ENCODE measurements at places on chromosomes 2 and 18.

DNA sequence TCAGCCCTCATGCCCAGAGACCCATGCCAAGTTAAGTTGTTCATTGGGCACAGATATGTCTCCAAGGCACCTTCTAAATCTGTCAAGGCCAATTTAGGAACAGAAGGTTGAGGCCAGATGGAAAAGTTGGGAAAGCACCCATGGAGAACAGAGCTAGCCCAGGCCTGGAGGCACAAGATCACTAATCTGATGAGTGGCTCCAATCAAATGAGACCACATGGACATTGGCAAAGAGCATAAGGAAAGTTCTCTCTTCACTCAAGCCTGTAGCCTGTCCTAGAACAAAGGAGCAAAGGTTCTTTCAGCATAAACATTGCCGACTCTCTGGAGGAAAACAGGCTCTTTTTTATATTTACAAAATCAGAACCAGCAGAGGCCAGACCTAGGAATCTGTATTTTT lies 154.8 kb downstream of the RNF152 start:
- no peak for DNase-seq

DNA sequence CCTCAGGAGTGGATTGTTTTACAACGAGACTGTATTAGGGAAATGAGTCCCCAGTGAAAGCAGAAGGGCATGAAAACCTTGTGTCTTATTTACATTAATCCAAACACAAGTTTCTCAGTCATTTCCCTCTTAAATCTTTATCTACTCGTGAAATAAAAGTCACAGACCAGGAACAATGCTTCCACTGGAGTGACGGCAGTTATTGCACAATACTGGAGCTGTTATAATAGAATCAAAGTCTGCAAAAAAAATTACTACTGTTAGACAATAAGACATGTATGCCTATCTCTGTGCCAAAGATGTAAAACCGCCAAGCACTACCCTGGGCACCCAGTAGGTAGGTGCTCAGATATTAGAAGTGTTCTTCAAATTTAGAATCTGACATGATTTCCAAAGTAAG lies 375.5 kb downstream of the ZNF521 start:
- DNase-seq = peak; percentile 39

DNA sequence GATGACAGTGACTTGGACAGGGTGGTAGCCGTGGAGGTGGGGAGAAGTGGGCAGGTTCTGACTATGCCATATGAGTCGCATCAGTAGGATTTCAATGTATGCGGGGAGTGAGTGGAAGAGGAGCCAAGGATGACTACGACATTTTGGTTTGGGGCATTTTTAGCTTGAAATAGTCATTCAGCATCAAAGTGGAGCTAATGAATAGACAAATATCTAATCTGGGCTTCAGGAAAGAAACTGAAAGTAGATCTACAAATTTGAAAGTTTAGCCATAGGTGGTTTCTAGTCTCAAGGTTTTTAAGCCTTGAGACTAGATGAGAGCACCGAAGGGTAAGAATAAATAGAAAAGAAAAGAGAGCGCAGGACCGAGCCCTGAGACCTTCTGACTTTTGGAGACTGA lies 58.3 kb downstream of the FEZ2 start:
- peak; percentile 24 for DNase-seq

GRCh38 chr2:18585526-18585925 lies 3.8 kb downstream of the NT5C1B start:
- no peak for DNase-seq

DNA sequence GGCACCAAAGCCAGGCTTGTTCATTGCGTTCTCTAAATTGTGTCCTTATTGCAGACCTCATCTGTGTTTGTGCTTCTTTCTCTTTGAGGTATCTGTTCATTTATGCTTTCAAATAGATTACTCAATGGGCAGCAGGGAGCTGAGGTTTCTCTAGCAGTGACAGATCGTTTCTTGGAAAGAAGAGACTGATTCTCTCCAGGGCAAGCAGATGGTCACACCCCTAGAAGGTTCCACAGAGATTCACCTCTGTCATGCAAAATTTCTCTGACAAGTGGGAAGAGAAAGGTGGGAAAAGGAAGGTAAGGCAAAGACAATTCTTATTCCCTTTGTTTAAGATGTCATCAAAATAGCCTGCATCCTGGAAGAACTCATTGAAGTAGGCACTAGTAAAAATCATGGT lies 14.0 kb downstream of the DLGAP1 start:
- no peak for DNase-seq

DNA sequence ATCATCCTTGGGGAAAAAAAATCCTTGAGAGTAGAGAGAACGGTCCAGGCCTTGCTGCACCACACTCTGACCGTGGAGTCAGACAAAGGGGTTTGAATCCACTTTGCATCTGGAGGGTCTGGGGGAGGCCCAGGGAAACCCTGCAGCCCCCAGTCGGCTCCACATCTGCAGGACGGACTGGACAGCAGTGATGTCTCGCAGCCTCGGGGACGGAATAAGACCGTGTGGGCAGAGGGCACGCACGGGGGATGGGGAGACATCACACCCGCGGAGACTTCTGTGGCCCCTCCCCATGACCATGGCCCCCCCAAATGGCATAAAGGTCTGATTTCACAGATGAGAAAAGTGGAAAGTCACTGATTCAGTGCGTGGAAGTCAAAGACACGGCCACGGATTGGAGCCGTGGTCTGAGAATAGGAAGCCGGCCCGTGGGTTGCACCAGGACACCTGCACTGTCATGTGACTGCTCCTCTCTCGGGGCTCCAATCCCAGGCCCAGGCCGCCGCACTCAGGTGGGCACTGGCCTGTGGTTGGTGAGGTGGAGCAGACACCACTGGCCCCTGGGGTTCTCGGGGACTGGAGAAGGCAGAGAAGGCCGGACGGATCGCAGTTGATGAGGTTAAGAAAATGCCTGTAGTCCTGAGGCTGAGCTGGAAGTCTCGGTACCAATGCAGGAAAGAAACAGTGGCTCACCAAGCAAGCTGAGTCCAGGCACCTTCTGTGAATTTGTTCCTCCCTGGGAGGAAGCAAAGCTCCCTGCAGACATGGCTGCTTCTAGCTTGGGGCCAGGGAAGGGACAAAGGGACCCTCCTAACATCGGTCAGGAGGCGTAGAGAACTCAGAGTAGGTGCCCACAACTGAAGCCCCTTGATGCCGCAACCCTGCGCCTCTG lies 61.8 kb downstream of the RTP5 start:
- no peak for DNase-seq

DNA sequence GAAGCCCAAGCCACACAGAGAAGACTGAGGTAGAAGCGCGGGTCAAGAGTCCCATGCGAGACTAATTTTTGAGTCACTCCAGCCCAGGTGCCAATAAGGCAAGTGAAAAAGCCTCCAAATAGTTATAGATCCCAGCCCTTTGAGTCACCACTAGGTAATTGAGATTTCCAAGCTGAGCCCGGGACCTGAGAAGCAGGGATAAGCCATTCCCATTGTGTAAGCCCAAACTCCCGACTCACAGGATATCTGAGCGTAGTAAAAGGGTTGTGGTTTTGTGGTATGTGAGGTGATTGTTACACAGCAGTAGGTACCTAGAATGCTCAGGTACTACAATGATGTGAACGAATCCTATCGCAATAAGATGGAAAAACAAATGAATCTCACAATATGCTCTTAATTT lies 560.7 kb downstream of the DSC3 start:
- DNase-seq = no peak

DNA sequence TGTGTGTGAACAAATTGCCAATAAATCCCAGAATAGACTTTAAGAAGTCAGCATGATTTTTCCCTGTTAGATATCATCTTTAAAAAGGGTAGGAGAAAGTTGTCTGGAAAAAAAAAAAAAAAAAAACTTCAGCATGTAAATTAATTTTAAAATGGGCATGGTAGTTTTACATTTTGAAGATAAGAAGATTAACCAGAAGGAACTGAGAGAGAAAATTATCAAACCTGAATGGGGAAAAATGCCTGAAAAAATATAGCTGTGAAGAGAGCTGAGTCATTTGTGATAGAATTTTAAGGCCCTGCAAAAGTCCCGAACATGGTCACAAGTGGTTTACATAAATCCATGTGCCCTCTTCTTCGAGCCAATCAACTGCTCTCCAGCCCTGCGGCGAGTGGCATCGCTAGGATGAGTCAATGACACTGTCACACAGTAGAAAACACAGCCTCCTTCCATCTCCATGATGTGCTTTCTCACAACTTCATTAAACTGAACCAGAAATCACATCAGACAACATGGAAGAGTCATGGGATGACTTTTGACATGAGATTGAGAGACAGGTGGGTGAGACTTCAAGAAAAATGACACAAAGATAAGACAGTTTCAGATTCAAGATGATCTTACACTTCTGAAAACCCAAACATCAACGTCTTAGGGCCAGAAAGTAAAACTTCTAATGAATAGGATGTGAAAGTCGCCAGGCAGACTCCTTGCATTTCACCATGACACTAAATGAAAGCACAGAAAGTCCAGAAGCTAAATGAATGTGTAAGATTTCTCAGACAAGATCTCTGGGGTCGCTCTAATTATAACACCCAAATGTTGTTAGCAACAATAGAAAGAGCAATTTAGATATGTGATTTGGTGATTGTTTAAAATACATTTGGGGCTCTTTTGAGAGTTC lies 273.0 kb upstream of the ID2 start:
- no peak for DNase-seq

- DNase-seq = no peak
Measured at GRCh38 chr2:18558458-18558857, 2.0 kb downstream of the RDH14 start.

DNA sequence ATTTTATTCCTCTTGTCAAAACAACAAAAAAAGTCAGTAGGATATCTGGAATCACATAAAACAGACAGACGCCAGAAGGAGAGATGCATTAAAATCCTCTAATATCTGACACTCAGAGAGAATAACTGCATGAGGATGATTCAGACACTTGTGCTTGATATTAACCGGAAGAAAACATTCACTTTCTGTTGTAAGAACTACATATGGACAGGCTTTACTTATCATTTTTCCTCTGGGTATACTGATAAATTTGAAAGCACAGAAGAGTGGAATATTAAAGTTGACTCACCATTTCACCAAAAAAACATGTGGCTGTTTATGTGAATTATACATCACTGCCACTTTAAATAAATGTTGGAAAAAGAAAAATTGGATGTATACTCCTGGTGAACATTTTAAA lies 589.1 kb upstream of the CDH2 start:
- DNase-seq = peak; percentile 74

DNA sequence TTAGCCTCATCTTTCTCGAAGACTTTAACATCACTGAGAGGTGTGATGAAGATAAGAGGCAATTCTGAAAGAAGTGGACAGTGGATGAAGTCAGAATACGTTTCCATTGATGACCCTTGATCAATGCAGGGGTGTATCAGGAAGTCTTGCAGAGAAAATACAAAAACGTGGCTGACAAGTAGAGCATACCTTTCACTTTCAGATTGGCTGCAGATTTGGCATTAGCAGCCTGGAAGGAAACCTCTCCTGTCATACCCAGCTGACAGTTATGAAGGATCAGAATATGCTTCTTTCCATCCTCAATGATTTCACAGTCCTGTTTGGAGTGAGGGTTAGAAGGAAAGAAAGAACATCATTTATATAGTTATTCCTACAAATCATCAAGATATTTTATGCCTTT lies 152.5 kb downstream of the PLEKHA3 start:
- no peak for DNase-seq

DNA sequence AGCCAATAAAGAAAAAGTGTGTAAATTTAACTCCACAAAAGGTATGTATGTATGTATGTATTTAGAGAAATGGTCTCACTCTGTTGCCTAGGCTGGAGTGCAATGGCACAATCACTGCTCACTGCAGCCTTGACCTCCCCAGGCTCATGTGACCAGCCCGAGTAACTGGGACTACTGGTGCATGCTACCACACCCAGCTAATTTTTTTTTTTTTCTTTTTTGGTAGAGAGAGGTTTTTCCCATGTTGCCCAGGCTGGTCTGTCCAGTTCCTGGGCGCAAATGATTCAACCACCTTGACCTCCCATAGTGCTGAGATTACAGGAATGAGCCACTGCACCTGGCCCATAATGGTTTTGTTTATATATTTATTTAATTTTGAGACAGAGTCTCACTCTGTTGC lies 67.1 kb downstream of the CERKL start:
- DNase-seq = no peak

DNA sequence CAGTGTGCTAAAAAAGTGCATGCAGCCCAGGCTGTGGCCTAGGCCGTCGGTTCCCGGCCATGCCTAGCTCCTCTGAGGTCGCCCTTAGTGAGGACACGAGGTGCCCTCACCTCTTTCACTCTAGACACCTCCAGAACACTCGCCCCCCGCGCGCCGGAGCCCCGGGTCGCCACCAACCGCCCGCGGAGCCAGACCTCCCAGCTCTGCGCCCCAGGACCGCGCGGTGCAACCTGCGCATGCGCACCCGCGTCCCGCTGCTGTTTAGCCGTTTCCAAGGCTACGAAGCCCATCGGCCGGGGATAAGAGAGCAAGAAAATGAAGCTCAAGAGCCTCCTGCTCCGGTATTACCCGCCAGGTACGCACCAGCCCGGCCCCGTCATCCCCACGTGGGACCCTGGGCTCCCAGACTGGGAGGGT lies at the start of gene DAW1:
TSS of gene DAW1 (plus strand) at position 257 of the 417 bp plus-strand sequence. CDS start at position 316, 59 bp downstream.
- DNase-seq = peak; percentile 84

DNA sequence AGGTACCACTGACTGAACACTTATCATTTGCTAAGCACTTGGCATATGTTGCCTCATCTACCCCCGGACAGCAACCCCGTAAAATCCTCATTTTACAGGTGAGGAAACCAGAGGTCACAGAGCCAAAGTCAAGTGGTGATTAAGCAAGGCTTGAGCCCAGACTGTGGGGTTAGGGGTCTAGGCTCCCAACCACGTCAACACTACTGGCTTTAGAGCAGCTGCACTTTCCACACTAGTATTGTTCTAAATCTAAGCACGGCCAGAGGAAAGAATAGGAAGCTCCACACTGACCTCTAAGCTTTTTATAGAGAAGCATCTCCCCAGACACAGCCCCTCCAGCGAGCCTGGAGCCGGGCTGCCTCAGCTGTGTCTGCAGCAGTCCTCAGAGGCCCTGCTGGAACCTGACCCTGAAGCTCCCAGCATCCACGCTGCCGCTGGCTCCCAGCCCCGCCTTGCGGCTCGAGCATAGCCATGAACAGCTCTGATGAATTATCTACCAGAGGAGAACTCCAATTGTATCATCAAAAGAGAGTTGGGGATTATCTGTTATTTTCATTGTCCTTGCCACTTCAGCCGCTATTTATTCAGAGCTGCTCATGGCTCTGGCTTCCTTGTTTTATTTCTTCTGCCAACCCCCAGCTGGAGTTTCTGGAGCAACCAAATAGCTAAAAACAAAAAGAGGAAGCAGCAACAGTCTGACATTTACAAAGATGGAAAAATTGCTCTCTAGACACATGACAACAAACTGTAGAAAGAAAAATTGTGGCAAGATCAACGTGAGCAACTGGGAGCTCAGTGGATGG lies 62.2 kb upstream of the RTN4 start:
- DNase-seq = peak; percentile 43

- DNase-seq = no peak
Measured at GRCh38 chr2:226971770-226972169, 135.9 kb downstream of the RHBDD1 start.

Data from fibroblast of pulmonary artery (primary cell).